ENCODE measurements at places on chromosomes 5 and 9.

DNA sequence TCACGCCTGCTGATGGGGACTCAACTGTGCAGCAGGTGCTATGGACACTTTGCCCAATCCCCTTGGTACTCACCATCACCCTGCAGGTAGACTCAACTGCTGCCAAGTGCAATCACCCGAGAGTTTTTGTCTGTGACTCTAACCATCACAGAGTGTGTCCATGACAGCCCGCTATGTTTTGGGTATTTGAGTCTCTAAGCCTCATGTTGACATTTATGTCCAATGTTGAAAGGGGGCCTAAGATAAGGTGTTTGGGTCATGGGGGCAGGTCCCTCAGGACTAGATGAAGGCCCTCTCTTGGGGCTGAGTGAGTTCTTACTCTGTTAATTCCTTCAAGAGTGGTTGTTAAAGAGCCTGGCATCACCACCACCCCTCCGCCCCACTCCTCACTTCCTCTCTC is 44.1 kb upstream of the GABRP start:
- DNase-seq = no peak

GRCh38 chr5:21152611-21153010 is 1164.6 kb upstream of the CDH18 start:
- DNase-seq = peak; percentile 26

GRCh38 chr5:127934791-127935256 is 148.7 kb upstream of the SLC12A2 start:
- peak; percentile 87 for DNase-seq

DNA sequence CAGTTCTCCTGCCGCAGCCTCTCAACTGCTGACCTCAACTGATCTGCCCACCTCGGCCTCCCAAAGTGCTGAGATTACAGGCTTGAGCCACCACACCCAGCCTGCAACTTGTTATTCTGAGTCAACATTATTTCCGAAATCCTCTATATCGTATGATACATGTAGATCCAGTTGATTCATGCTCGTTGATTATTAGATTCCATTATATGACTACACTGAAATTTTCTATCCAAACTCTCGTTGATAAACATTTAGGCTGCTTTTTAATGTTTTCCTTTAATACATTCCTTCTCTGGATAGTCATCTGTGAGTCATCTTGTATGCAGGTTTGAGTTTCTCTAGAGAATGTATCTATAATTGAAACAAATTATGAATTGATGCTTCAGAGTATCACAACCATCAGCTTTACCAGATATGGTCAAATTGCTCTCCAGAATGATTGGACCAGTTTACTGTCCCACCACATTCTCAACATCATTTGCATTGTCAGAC is 4.1 kb downstream of the CDK7 start:
- peak; percentile 39 for DNase-seq

- no peak for DNase-seq
Observed at GRCh38 chr5:175521313-175521833, 43.0 kb downstream of the SFXN1 start.

All from Calu3 (cell line).